ENCODE measurements at places on chromosomes 2 and 18.

- peak; percentile 54 for DNase-seq
Measured at GRCh38 chr2:97716695-97717612, 3.6 kb downstream of the ZAP70 start.

DNA sequence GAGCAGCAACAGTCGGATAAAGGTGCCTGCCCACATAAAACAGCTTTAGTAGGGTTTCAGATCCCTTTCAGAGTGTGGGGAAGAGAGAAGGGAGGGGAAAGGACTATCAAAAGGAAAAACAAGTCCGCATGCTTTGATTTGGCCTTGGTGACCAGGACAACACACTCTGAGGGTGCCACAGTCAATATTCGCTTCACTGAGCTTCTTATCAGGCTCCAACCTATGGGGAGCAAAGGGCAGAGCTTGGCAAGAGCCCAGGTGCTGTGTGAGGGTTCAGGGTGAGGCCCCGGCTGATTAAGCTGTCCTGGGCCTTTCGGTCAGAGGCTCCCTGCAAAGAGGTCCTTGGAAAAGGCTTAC lies 237.4 kb upstream of the SMAD2 start:
- peak; percentile 32 for DNase-seq

DNA sequence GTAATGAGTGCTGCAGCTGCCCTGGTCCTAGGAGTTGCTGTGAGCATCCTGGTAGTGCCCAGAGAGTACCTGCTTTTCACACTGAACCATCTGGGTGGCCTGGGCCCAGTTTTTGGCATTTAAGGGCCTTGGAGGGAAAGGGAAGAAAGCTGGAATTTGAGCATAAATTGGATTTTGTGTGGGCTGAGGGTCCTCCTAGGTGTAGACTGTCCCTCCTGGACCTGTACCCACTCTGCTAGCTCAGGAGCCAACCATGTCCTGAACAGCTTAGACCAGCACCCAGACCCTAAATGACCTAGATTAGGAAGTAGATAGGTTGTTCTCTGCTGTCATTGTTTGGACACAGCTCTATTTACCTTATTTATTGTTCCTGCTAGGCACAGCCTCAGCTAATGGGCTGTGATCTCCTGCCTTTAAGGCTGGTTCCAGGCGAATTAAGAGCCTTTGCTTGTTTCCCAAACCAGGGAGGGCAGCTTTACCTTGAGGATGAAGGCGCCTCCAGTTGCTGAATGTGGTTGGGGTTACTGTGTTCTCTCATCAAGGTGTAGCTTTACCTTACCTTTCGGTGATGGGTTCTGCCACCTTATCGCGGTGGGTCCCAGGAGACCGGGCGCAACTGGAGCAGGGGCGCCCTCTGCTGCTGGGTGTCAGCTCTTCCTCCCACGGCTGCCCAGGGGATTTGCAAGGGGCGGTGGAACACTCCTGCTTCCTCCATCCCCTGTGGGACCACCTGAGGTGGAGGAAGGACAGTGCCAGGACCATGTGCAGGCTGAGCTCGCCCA lies 34.4 kb downstream of the ITGA6 start:
- no peak for DNase-seq

DNA sequence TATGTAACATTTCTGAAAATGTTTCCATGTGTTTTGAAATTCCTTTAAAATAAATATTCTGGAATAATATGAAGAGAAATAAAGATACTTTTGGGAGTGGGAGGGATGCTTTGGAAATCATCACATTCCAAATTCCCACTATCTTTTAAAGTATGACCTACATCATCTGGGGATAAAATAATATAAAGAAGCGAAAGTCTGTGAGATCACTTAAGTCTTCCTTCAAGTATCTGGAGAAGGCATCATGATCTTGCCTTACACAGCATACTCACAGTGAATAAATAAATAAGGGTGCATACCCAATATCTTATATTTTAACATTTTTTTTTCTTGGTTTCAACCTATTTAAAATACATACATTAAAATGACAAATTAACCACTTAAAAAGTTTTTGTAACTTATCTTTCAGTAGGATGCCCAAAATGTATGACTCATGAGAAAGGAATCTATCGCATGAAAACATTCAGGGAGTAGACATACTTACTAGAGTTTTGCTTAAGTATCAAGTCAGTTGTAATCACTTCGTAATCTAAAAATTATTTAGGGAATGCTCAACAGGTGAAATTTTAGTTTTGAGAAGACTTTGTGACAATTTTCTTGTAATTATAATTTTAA lies 248.3 kb upstream of the COL3A1 start:
- no peak for DNase-seq

DNA sequence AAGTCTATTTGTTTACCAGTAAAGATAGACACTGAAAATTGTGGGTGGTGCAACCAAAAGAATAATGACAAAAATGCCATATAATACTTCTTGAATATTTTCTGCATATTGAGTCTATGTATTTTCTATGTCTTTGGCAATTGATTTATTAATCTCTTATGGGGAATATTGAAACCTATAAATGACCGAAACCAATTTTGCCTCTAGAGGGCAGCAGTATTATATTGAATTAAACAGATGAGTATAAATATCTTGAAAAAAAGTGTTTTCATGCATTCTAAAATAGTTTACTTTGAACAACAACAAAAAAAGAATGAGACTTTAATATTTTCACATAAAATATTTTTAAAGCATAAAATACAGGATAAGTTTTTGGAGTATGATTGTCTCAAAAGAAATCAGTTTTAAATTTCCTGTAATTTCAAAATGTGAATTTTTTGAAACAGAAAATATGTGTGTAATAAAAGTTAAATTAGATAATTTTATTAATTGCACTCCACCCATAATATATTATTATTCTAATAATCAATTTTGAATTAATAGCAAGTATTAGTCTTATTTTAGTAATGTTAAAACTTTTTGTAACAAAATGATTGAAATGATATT lies 49.9 kb upstream of the CALCRL start:
- no peak for DNase-seq

DNA sequence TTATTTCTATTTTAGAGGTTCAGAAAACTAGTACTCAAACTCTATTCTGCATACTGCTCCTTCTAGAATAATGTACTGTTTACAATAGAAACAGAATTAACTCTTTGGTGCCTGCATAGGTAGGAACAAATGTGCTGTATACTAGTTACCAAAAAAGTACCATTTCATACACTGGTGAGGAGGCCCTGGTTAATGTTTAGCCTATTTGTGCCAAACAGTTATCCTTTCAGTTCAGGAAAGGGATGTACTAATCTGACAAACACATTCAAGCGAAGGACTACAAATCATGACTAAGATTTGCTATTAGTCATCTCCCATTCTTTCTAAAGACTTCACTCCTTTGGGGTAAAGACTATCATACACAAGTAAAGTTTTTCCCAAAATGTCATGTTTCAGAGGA lies 47.4 kb downstream of the EXOC6B start:
- no peak for DNase-seq

DNA sequence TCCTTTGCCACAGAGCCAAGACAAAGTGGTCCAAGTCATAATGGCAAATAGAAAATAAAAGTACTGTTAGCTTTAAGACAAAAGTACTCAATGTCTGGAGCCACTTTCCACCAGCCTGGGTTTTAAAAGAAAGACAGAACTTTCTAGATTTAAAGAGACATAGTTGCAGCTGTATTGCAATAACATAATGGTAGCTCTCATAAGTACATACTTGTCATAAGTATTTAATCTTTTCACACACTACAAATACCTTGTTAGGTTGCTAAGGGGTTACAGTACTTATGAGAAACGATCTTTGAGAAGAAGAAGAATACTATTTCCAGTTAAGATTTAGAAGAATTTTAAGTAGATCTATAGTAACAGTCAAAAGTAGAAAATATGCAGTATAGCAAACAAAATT lies 28.9 kb upstream of the AQP4 start:
- DNase-seq: no peak

DNA sequence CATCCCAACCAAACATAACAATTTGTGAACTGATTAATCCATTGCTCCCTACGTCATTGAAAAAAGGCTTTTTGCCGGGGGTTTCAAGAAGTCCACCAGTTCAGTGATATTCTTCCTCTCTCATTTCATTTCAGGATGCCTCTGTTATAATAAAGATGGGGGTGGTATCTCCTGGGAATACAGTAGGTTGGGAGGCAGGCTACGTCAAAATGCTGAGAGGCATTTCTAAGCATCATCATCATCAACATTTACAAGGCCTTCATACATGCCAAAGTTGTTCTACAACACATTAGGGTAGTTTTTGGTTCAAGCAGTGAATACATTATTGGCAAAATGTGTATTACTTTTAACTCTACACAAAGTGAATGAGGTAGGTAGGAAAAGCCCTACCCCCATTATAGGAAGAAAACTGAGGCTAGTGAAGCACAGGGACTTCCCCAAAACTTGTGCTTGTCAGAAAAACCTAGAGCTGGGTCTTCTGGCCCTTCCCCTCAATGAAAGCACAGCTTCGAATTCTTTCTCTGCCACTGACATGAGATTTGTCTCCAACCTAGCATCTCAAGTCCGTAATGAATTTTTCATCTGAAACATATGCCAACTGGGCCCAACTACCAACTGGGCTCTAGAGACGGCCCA lies 11.3 kb downstream of the OSR1 start:
- DNase-seq: no peak

All from sigmoid colon (tissue), 7 donors.